ENCODE measurements at places on chromosomes 5 and 9.
A peak's percentile ranks its signal among the peaks of the same experiment; 100 is the strongest.

DNA sequence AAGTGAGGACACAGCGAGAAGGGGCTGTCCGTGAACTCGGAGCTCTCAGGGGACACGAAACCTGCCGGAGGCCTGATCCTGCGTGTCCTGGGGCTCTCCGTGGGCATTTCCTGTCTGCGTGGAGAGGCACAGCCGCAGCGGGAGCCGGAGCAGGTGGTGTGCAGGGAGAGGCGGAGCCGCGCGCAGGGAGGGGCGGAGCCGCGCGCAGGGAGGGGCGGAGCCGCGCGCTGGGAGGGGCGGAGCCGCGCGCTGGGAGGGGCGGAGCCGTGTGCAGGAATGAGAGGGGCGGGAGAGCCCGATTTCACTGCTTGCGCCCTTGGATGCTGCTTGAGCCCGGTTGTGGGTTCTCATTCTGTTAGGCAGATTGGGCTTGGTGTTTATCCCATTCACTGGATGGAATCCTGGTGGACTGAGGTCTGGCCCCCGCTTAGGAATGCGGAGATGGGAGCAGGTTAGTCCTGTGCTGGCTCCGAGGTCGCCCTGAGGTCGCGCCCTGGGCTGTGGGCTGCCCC, 26.7 kb downstream of the NDUFS6 start:
- no peak for DNase-seq

DNA sequence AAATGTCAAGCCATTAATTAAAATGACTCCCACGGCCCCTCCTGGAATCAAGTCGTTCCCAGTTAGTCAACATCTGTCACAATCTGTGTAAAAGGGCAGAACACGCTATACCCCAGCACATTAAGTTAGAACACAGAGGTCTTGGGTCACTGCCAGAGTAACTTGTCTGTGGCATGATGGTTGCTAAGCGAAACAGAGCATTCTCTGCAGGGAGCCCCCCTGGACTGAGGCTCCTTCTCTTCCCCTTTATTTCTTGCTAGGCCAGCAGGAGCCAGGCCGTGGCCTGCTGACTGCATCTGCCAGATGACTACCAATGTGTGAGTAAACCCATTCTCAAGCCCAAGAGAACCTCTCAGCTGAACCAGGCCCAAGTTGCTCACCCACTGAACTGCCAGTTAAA, 51.9 kb upstream of the ZBED3 start:
- no peak for DNase-seq

- no peak for DNase-seq
Observed at GRCh38 chr5:159549046-159549445, 218.8 kb upstream of the IL12B start.

GRCh38 chr9:2241836-2242741, 226.9 kb downstream of the SMARCA2 start:
- DNase-seq = peak; percentile 11

GRCh38 chr5:27969157-27969556, 930.8 kb upstream of the CDH9 start:
- no peak for DNase-seq

- no peak for DNase-seq
Observed at GRCh38 chr5:139776861-139777260, 18.7 kb upstream of the PSD2 start.

- DNase-seq = no peak
Observed at GRCh38 chr5:164359260-164360255, 854.1 kb downstream of the MAT2B start.

GRCh38 chr5:463301-463700, 20.3 kb downstream of the EXOC3 start:
- no peak for DNase-seq

- DNase-seq = no peak
Observed at GRCh38 chr5:149887622-149888183, 56.9 kb downstream of the PDE6A start.

- no peak for DNase-seq
Observed at GRCh38 chr9:128553728-128554127, 1.3 kb downstream of the SPTAN1 start.

DNA sequence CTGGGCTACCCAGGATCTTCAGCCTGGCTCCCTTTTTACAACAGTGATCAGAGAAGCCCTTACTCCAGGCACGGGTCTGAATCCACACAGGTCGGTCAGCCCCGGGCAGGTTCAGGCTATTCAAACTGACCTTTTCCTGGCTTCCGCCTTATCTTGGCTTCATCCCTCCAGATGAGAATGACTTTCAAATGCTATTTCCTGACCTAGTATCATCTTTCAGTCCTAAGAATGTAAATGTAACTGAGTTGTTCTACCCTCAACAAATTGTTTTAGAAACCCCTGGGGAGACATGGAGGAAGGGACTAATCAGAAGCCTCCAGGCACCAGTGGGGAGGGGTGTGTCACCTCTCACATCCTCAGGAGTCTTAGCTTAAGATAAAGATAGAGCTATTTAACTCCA, 213.2 kb downstream of the EPB41L4A start:
- DNase-seq = no peak

DNA sequence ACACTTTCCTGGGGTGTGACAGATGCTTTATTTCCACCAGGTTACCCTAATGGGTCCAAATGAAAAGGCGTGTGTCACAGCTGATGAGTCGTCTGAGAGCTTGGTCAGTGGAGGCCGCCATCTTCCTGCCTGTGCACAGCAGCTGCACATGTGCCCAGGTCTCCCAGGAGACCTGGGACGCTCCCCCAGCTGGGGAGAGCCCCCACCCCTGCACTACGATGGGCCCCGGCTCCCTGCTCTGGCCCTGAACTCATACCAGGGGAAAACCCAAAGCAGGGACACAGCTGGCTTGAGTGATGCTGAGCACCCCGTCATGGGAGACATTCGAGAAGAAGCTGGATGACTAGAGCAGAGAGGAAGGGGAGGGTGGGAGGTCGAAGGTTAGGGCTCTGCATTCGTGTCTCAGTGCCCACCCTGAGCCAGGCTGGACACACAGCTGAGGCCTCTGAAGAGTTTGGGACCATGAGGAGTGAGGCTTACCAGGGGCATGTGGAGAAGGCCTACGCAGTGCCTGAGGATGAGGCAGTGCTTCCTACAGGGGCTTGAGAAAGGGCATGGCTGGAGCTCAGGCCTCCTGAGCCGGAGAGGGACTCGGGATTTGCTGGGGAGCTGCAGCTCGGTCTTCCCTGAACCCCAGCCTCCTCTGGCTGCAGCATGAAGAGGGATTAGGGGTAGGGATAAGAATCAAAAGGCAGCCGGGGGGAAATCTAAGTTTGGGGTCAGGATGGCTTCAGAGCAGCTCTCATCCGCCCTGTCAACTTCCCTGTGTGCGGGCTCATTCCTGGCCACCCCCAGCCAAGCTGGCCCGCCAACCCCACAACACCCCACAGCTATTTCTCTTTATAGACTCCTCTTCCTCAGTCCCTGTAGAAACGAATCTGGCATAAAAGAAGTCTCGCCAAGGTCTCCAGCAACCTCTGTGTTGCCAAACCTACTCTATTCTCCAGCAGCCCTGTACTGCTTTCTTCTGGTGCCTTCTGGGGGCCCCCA, 42.2 kb upstream of the RNU6ATAC start:
- no peak for DNase-seq

DNA sequence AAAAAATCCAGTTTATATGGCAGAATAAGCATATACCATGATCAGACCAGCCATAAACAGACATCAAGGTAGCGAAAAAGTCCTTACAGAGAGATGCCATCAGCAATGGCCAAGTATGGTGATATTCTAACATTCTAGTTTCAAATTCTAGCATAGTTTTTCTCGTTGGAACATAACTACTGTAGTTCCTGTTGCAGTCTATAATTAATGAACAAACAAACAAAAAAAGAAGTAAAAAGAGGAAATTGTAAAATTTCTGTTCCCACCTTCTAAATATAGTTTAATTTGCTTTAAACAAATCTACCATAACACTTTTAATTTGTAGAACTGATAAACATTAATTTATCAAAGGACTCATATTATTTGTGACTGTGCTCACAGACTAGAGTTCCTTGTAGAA, 9.9 kb upstream of the CD180 start:
- no peak for DNase-seq

DNA sequence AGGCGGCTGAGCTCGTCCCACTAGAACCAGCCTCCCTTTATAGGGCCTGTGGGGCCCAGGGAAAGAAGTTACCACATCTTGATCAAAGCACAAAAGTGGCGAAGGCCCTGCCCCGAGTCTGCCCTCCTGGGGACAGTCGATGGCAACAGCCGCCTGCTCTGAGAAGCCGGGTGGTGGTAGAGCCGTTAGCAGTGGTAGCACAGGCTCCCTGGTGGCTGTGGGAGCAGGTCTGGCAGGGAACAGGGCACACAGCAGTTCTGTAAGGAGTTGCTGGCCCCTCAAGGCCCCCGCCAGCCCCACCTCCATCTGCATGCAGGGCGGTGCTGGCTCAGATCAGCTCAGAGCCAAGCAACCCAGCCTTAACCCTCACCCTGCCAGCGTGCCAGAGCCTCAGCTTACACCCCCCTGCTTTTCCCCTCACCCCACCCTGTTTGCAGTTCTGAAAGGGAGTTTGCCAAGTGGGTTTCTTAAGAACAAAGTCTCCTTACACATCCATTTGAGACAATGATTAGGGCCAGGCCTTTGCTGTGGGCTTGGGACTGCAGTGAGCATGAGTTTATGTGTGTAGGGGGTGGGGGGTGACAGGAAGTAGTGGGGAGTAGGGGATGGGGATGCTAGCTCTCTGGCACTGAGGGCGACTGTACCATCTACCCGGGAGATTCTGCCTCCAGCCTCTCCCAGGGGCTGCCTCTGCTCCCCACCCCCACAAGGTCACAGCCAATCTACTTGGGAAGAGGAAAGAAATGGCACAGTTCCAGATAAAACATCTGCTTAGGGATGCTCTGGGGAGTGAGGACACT, 11.8 kb downstream of the ACSL6 start:
- DNase-seq = no peak

DNA sequence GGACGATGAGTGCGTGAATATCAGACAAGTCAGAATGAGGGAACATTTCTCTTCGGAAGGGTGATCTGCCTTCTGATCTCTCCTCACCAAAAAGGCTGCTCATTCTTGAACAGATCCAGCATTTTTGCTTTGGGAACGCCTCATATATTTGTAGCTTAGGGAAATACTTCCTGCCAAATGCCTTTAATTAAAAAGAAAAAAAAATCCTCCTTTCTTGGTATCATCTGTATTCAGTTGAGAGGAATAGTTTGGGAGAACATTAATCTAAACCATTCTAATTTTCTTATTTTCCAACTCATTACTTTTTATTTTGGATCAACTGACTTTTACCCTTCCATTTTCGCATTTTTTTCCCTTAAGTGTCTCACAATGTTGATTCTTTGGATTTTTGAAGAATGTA, 163.4 kb downstream of the SNX18 start:
- DNase-seq = no peak

- DNase-seq = no peak
Observed at GRCh38 chr5:181092428-181092827, 38.5 kb downstream of the OR2V1 start.

- no peak for DNase-seq
Observed at GRCh38 chr5:52007230-52007858, 624.1 kb downstream of the ISL1 start.

DNA sequence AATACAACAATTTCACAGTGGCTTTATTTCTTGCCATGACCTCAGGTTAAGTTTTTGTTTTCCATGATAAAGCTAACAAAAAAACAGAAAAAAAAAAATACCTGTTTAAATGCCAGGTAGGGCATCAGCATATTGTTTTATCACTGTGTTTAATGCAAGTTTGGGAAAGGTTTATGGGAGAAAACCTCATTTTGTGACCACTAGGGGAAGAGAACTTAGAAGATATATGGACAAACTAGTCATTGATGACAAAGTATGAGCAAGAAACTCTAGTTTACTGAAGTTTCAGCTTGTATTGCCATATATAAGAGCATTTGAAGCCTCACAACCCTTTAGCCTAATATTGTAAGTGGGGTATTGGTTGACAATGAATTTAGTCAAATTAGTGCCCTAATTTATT, 1431.4 kb upstream of the CDH18 start:
- DNase-seq = no peak

GRCh38 chr5:61272688-61273087, 59.4 kb upstream of the ZSWIM6 start:
- DNase-seq = no peak

GRCh38 chr9:99116003-99116411, 11.1 kb downstream of the TGFBR1 start:
- no peak for DNase-seq

GRCh38 chr5:16995372-16995771, 59.3 kb upstream of the MYO10 start:
- no peak for DNase-seq

DNA sequence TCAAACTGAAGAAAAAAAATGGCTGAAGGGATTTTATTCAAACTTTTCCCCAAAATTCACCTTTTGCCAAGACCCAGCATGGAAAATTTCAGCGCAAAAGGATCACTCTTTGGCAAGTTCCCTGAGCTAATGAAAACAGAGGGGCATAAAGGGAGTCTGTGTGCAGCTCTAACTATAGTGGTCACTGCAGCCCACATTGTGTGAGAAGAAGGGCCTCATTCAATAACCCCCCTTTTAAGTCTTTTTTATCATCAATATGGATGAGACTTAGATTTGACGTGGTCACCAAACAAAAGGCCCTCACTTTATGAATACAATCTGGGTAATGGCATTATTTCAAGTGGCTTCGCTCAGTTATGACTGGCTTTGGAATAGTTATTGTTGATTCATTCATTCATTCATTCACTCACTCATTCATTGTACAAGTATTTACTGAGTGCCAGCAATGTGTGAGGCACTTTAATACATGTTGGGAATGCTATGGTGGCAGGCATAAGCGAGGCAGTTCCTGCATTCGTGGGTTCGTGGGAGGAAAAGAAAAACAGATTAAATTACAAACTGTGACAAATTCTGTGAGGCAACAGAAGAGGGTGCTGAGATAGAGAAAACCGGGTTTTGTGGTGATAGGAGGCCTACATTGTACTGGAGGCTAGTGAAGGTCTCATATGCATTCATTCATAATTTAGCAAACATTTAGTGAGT, 145.7 kb upstream of the KLF4 start:
- no peak for DNase-seq

- no peak for DNase-seq
Observed at GRCh38 chr9:617445-618085, 223.9 kb upstream of the DMRT1 start.

DNA sequence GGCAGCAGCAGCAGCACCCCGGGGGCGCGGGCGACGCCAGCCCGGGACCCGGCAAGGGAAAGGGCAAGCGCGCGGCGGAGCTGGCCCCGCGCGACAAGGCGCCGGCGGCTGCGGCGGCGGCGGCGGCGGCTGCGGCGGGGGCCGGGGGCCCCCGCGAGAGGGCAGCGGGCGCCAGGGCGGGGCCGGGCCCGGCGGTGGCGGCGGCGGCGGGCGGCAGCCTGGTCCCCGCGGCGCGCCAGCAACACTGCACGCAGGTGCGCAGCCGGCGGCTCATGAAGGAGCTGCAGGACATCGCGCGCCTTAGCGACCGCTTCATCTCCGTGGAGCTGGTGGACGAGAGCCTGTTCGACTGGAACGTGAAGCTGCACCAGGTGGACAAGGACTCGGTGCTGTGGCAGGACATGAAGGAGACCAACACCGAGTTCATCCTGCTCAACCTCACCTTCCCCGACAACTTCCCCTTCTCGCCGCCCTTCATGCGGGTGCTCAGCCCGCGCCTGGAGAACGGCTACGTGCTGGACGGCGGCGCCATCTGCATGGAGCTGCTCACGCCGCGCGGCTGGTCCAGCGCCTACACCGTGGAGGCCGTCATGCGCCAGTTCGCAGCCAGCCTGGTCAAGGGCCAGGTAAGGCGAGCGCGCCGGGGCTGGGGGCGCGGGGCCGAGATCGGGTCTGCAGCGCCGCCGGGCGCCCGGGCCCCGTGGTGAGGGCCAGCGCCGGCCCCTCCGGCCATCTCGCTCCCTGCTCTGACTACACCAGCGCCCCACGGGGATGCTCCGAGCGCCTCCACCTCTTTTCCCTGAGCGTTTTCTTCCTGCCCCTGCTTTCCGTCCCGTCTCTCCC, at the start of gene UBE2QL1:
UBE2QL1 (plus strand) TSS at position 238 of the 843 bp plus-strand sequence; CDS start at position 273, 35 bp downstream.
- DNase-seq = no peak

- DNase-seq = no peak
Observed at GRCh38 chr9:99867968-99868367, 38.5 kb upstream of the STX17 start.

Data from activated T-cell treated with anti-CD3 and anti-CD28 coated beads for 4 hours (primary cell).